Umbilical cord (tissue), 2 donors: ENCODE measurements at places on chromosomes 4 and X. TPM values are rescaled to one million over a fixed set of nuclear protein-coding genes. Genes with fewer than 3 reads are reported as not detected.

Gene SOD3
- total RNA-seq: 10.4 TPM

Gene CNKSR2
- total RNA-seq: 16.4 TPM

Gene SORBS2
- 354 TPM for total RNA-seq

Gene MAGEA4
- not detected for total RNA-seq

Gene TMSB15A
- 25.8 TPM for total RNA-seq

Gene SHROOM4
- total RNA-seq: 7.0 TPM

Gene HOPX
- 103 TPM for total RNA-seq

Gene GAGE12F
- total RNA-seq: not detected

Gene SPATA4
- 0.72 TPM for total RNA-seq

Gene ANTXR2
- 46.9 TPM for total RNA-seq

Gene MND1
- 5.8 TPM for total RNA-seq

Gene FAM149A
- total RNA-seq: 20.0 TPM

Gene SPP1
- total RNA-seq: 1,479 TPM

Gene EVC2
- 10.6 TPM for total RNA-seq

Gene ENPEP
- 15.2 TPM for total RNA-seq

Gene TMEM255A
- total RNA-seq: 1.7 TPM

Gene NSD2
- total RNA-seq: 25.5 TPM

Gene GPRASP1
- 13.2 TPM for total RNA-seq

Gene GUF1
- 33.9 TPM for total RNA-seq

Gene XAGE3
- not detected for total RNA-seq

Gene PCDH19
- 1.2 TPM for total RNA-seq

Gene KIAA0232
- 27.9 TPM for total RNA-seq

Gene CENPI
- 9.6 TPM for total RNA-seq

Gene GRPEL1
- total RNA-seq: 27.0 TPM

Gene NEXMIF
- total RNA-seq: 1.7 TPM

Gene ZCCHC18
- total RNA-seq: 1.7 TPM

Gene PDGFRA
- 465 TPM for total RNA-seq

Gene NEUROG2
- 2.2 TPM for total RNA-seq

Gene ELOVL6
- total RNA-seq: 7.9 TPM

Gene ARHGAP6
- 5.1 TPM for total RNA-seq
